ENCODE measurements at places on chromosomes 1 and 21.

- DNase-seq, result no peak
Measured at GRCh38 chr1:75130865-75131564, 3.2 kb upstream of the LHX8 start.

DNA sequence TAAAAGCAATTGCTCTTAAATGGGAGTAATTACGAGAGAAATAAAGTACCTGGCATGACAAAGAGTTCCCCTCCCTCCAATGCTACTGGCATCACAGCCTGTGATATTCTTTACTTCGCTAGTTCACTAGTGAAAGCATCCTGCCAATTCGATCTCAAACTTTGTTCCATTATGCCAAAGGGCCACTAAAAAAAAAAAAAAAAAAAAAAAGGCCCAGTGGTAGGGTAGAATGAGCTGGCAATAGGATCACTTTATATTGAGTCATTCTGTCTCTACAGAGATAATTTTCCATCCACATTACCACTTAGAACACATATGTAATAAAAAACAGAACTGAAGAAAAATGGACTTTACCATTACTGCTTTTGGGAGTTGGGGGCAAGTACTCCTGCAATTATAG, 11.2 kb downstream of the PUM1 start:
- DNase-seq, result no peak

DNA sequence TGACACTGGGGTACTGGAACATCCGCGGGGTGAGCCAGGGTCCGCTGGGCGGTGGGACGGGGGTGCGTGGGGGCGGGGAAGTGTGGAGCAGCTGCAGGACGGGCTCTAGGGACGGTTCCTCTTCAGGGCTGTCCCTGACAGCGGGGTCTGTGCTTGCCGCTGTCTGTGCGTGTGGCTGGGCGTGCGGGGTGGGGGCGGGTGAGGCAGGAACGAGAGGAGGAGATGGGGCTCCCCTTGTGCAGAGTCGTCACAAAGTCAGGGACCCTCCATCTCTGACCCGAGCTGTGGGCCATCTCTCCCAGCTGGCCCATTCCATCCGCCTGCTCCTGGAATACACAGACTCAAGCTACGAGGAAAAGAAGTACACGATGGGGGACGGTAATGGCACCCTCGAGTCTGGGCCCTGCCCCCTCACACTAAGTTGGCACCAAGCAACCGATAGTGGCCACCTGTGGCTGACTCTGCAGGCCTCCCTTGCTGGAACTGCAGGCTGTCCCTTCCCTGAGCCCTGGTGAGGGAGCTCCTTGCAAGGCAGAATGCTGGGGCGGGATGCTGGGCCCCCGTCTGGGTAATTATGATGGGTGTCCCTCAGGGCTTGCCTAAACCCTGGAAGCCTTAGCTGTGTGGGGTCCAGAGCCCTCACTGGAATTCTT, 392 bp downstream of the GSTM2 start:
- DNase-seq, result no peak

DNA sequence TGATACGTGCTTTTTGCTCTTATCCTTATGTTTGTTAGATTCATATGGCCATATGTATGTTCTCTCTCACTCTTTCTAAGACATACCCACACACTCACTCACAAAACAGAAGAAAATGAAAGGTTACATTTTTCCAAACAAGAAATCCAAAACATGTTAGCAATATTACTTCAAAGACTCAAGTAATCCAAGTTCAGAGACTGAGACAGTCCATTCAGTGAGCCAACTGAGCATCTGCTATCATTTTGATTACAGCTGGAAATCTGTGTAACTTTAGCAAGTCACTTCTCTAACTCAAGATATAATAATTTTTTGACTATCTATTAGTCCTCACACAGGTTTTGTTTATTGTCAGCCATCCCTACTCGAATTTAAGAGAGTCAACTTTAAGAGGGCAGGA, 218.9 kb downstream of the LHX8 start:
- DNase-seq, result no peak

DNA sequence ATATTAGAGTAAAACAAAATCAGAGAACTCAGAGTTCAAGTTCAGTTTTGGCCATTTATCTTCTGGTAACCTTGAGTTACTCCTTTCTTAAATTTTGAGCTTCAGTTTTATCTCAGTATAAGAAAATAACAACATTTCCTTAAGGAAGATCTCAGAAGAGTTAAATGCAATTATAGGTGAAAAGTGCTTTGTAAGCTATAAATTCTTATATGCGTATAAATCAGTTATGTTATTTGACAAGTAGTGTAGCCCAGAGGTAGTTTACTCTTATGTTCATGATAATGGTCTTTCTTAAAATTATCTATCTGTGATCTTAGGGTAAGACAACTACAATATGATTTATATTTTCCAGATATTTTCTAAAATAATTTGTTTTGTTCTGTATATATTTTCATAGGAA, 89.8 kb downstream of the LHX9 start:
- DNase-seq, result no peak

DNA sequence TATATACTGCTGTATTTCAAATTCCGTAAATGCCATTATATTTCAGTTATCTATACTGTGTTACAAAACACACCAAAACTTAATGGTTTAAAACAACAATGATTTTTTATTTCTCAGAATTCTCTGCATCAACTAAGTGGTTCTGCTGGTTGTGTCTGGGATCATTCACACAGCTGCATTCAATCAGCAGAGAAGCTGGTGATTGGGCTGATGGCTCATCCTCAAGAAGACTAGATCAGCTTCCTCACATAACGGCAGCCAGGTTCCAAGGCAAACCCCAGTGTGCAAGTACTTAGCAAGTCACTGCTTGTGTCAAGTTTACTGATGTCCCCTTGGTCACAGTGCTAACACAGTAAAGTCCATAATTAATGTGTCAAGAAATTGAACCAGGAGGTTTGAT, 86.3 kb upstream of the VANGL1 start:
- no peak for DNase-seq

DNA sequence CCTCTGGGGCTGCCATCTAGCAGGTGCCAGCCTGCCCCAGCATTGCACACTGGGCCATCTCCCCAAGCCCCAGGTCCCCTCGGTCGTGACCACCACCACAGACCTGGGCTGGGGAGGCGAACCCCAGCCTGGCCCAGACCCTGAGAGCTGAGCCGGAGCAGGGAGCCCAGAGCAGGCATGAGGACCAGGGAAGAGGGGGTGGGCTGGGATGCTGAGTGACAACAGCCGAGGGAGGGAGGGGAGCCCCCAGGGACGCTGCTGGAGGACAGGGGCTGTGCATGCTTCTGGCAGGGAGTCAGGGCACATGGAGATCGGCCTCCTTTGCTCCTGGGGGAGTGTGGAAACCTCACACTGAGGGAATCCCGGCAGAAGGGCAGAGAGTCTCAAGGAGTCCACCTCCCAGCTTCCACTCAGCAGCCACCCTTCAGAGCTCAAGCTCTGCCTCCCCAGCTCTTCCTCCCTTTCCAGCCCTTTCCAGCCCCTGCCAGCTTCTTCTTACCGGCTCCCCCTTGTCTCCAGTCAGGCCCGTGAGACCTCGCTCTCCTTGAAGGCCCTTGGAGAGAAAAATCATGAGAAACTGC, 23.7 kb upstream of the PEF1 start:
- no peak for DNase-seq

DNA sequence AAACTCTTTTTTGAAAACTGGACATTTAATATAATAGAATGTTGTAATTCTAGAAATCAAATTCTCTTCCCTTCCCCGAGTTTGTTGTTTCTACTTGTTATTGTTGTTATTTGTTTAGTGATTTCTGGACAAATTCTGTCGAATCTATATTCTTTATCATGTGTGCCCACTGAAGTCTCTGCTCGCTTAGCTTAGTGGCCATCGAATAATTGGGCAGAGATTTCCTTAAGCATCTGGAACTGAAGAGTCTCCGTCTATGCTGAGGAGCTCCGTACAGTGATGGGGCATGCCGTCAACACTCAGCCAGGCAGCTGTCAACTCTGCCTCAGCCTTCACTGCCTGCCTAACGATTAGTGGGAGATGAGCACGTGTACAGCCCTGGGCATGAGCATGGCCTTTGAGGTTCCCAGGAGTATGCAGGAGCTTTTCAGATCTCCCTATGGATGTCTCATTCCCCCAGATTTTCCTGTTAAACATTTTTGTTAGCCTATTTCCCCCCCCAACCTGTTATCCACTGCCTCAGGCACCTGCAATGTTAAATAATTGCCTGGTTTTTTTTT, 66.8 kb downstream of the SLX9 start:
- DNase-seq, result no peak

DNA sequence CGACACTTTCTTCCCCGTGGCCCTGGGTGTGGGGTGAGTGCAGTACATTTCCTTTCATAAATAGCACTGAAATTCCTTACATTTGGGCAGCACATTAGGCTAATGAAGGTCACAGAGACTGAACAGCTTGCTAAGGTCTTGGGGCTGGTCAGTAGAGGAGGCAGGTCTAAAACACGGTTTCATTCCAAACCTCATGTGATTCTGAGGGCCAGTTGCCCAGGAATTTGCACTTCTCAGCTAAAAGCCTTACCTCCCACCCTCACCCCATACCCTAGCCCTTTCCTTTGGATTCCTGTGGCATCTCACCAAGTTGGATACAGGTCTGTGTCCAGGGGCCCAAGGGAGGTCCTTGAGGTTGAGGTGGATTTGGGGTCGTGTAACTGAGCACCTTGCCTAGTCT, 147.8 kb upstream of the CD34 start:
- DNase-seq, result no peak

DNA sequence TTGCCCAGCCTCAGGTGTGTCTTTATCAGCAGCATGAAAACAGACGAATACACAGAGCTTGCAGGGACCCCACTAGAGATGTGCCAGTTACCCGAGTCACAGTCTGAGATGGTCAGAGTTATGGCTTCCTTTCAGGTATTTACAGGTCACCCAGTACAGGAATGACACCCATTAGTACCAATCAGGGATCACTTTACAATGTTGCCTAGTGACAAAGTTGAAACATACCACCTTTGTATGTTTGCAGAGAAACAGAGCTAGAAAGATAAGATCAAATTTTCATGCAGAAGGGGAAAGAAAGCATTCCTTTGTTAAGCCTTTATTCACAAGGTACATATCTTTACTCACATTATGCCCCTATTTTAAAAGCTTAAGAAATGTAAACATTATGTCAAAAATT, 137.6 kb downstream of the RGS7 start:
- no peak for DNase-seq

- no peak for DNase-seq
Measured at GRCh38 chr21:30083225-30083945, 83.2 kb downstream of the CLDN17 start.

DNA sequence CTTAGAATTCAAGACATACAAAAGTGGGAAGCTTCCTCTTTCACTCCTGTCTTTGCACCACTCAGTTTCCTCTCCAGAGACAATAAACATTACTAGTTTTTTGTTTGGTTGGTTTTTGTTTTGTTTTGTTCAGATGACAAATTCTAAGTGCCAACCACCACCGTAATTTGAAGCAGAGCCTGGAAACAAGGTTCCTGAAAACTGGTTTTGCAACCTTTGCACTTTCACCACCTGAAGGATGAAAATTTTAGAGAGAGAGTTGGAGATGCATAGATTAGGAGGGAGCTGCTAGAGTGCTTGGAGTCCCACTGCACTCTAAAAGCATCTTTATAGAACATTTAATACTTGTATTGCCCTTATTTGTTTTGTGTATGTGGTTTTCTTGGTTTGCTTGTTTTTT, 20.2 kb upstream of the MGST3 start:
- DNase-seq, result no peak

DNA sequence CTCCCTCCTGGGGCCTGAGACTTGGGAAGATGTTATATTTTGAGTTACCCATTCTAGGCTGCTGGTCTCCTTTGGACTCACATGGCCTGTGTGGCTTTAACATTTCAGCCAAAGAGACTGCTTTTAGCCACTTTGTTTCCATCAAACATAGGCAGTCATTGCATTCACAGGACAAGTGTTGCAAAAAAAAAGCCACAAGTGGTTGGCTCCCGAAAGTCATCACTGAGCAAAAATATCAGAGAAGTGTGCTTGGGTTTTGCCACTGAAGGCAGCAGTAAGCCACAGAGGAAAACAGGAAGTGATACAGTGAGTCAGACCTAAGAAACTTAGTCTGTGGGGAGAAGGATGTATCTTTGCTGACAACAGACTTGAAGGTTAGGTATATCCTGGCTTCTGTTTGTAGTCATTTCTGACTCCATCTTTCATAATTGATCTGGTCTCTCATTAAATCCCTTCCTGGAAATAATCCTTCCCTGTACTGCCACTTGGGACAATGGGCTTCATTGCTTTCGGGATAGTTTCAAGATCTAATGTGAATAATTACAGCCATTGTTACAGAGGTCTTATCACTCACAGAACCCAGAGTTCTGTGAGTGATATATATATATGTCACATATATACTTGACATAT, 80.9 kb downstream of the COLGALT2 start:
- peak; percentile 96 for DNase-seq

DNA sequence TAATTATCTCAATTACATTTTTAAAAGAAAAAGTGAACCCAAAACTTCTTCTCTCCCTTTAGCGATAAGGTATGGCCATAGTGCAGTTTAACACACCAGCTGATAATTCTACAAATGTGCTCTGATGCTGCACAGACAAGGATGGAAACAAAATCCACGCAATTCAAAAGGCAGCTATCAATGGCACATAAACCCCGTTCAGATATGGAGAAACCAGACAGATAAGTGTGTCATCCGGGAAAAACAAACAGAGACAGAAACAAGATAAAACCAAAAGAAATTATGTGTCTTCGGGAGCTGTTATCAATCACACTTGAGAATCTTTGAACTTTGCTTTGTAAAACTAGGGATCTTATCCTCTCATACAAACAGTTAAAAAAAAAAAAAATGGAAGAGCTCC, 73.6 kb downstream of the SIPA1L2 start:
- no peak for DNase-seq
